ENCODE measurements at places on chromosomes 1 and 21.

- no peak for DNase-seq
Observed at GRCh38 chr1:231053493-231054162, 13.6 kb upstream of the FAM89A start.

DNA sequence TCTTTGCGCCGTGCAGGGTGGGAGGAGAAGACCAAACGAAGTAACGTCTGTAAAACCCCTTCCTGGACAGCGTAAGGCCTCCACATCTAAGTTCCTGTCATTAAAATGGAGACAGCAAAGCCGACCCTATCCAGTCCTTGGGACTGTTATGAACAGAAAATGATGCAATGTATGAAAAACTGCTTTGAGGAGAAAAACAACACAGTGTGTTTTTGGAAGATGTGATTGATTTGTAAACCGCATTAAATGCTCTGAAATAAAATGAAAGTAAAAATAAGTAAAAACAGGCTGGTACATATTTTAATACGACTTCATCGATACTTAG is 827 bp upstream of the URB1 start:
- DNase-seq = no peak

- DNase-seq = no peak
Observed at GRCh38 chr1:17610713-17611112, 71.2 kb downstream of the ARHGEF10L start.

DNA sequence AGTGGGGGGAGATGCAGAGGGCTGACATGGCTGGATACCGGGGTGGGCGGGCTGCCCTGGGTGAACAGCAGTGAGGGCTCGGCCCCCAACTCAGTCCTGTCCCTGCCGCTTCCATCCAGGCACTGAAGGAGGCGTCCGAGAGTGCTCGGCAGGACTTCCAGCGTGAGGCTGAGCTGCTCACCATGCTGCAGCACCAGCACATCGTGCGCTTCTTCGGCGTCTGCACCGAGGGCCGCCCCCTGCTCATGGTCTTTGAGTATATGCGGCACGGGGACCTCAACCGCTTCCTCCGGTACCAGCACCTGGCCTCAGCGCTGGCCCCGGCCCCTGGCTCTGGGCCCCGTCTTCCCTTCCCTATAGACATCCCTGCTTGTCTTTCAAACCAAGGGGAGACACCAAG is 15.6 kb downstream of the NTRK1 start:
- DNase-seq = no peak

GRCh38 chr1:214856843-214857242 is 225.7 kb upstream of the KCNK2 start:
- no peak for DNase-seq

GRCh38 chr21:31293986-31294385 is 50.1 kb downstream of the TIAM1 start:
- DNase-seq = no peak

- no peak for DNase-seq
Observed at GRCh38 chr1:57131701-57132394, 166.0 kb upstream of the C8B start.

GRCh38 chr1:61378494-61379180 is 296.3 kb downstream of the NFIA start:
- no peak for DNase-seq

DNA sequence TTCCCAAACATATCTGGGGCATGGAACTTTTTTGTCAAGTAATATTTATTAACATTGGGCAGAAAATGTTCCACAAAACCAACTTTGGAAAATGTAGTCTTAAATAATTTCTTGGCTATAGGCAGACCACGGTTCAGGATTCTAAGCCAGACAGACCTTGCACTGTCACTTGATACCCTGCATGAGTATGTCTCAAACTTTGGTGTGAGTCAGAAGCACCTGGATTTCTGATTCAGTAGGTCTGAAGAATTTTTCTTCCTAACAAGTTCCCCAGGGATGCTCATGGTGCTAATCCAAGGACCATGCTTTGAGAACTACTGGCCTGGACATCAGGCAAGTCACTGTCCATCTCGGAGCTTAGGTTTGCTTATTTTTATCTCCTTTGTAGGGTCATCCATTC is 562.0 kb downstream of the PLPP3 start:
- DNase-seq = no peak

DNA sequence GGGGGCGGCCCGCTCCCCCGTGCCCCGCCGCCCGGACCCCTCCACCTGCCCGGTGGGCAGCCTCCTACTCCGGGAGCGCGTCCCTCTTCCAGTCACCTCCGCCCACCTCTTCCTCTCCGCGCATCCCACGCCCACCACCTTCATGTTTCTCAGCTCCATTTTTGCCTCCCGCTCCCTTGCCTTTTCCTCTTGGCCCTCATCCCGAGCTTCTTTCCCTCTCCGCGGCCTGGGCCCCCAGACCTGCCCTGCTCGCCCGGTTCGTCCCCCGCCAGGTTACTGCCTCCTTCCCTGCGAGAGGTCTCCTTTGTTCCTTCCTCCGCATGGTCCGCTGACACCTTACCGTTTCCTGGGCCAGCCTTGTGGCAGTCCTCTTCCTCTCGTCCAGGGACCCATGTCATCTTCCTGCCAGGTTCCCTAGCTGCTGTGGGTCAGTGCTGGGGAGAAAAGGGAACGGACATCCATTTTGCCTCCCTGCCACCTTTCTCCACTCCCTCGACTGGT is 563 bp downstream of the QSOX1 start:
- DNase-seq = no peak

DNA sequence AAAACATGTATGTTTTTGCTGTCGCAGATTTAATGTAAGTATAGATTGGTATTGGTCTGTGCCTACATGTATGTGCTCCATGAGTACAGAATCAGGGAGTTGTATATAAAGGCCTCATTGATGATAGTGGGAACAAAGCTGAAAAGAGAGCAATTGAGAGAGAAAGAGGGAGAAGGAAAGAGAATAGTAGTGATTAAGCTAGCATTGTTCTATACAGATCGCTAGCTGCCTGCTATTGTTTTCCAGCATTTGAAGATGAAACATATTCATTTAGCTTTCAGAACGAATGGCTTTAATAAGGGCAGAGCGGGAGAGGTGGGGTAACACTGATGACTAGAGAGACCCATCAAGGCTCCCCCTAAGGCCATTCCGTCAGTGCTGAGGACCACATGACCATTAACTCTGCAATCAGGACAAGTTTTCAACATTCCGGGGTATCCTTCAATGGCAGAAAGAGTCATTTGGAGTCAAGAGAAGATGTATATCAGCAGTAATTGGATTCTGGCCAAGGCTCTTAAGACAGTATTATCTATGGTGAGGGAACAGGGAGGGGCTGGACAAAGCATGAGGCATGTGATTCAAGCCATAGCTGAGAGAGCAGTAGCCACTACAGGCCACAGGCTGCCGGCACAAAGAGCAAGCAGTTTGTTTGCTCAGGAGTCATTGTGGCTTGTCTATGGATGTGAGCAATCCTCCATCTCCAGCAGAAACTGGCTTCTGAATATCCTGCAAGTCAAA is 176.5 kb downstream of the PBX1 start:
- DNase-seq = no peak

DNA sequence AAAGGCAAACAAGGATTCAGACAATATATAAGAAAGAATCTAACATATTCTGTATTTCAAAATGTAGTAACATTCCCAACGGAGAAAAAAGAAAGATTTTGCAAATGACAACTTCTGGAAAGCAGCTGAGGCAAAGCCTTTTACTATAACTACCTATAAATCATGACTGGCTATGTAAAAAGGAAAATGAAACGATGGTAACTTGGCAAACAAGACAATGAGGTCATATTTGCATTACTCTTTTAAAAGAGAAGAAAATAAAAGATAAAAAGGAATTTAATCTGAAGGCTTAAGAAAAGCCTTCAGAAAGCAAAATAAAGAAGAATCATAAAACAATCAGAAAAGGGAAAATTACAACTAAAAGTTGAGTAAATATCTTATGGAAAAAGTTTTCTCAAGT is 25.1 kb upstream of the ASPM start:
- no peak for DNase-seq

DNA sequence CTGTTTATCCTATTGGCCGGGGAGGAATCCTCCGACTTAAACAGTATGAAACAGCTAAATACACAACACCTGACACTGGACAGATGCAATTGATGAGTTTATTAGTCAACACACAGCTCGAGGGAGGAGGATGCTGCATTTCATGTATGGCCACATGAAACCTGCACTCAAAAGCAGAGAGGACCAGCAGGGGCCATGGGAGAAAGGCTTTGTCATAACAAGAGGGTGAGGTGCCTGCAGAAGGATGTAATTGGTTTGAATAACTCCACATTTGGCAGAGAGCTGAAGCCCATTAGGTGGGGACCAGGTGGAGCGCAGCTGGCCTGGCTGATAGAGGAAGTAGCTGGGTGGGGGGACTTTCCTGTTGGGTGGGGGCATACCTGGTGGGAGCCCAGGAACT is 599.1 kb downstream of the PTPRU start:
- DNase-seq = no peak

DNA sequence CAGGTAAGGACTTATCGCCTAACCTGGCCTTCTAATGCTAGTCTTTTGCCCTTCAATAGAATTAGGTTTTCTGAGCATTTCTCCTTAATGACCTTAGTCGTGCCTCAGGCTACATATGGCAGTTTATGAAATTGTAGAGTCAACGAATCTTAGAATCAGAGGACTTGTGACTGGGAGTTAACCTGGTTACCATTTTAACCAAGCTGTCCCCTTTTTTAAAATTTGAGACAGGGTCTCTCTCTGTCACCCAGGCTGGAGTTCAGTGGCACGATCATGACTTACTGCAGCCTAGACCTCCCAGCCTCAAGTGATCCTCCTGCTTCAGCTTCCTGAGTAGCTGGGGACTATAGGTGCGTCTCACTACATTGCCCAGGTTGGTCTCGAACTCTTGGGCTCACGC is 53.5 kb upstream of the DMRTB1 start:
- DNase-seq = no peak

- DNase-seq = no peak
Observed at GRCh38 chr1:169724168-169724567, 9.7 kb downstream of the SELE start.

DNA sequence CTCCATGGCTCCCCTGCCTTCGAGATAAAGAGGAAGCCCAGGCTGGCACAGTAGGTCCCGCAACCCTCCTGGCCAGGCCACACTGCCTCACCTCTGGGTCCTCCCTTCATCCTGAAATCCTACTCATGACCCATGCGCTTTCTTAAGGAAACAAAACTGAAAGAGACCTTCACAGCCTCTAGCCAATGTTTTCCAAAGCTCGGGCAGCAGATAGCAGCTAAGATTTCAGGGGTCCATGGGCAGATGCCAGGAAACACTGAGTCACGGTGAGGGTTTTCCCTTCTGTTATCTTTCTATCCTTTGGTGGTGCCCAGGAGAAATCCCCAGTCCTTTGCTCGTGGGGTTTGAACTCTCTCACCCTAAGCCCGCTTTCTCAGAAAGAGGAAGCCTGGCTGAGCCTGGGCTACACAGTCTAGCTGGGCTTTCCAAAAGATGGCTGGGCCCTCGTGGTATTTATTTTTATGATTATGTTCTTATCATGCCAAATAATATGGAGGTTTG is 26.6 kb downstream of the TTC39A start:
- no peak for DNase-seq

- no peak for DNase-seq
Observed at GRCh38 chr21:18460979-18461378, 57.4 kb upstream of the TMPRSS15 start.

DNA sequence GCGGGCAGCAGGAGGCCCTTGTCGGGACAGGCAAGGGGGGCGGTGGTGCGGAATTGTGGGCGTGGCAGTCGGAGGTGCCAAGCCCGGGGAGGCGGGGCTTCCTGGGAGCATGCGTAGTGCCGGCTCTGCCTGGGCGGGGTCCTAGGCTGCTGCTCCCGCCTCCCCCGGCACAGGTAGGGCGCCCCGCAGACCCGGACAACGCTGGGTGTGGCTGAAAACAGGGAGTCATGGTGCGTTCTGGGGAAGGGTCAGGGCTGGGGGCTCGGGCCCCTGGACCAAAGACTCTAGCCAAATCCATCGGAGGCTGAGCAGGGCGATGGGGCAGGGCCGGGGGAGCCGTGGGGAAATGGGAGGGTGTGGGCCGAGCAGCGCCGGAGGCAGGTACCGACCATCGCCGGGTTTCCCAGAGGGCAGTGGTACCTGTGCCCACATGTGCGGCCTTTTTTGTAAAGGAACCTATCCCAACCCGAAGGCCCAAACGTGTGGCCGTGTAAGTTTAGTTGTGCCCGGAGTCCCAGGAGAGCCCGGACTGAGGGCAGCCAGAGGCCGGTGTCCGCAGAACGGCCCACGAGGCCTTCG is 231.9 kb downstream of the SDCCAG8 start:
- DNase-seq = no peak

- no peak for DNase-seq
Observed at GRCh38 chr1:172993640-172994039, 57.1 kb downstream of the TNFSF18 start.

GRCh38 chr1:162168261-162168660 is 98.8 kb downstream of the NOS1AP start:
- no peak for DNase-seq

DNA sequence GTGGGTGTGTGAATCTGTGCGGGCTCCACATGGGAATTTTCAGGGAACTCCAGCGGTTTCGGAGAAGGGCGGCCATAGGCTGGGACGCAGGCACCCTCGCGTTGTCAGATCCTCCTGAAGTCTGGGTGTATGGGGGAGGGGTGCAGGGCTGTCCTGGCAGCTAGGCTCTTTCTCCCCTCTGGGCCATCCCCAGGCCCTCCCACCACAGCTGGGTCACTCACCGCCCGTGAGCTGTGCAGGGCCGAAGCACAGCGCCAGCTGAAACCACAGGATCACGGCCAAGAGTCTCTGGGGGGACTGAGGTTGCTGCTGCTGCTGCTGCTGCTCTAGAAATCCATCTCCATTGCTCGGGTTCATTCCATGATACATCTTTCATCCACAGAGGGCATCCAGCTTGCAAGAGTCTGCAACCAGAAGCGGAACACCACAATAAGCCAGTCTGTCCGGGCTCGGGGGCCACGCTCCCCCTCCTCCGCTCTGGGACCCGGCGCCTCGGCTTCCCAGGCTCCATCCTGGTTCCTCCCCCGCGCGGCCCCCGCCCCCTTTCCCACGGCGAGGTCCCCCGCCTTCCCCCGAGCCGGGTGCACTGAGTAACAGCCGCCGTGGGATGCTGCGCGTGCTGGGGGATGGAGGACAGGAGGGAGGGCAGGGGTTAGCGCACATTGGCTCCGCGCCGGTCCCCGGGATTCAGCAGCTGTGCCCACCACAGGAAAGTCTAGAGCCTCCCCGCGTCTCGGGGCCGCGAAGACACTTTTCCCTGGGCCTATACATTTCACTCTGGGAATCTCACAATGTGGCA is 720 bp downstream of the SUSD4 start:
- peak; percentile 49 for DNase-seq

- DNase-seq = no peak
Observed at GRCh38 chr1:119160409-119160808, 20.0 kb upstream of the WARS2 start.
